ENCODE measurements at places on chromosomes 4 and X.

- no peak for DNase-seq
Measured at GRCh38 chr4:64713256-64713840, 304.1 kb upstream of the TECRL start.

- DNase-seq: no peak
Measured at GRCh38 chrX:53440101-53440500, 5.9 kb upstream of the HSD17B10 start.

DNA sequence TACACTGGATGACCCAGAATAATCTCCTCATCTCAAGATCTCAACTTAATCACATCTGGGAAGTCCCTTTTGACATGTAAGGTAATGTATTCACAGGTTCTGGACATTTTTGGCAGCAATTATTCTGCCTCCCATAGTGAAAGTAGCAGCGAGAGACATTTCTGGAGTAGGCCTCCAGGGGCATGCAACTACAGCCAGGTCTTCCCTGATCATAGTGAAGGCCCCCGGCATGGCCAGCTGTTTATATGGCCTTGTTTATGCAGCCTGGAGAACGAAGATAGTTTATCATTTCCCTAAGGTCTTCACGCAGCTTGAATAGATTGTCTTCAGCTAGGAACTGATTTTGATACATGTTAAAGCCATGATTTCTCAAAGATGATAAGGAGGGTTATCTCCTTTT is 139.9 kb downstream of the RNF150 start:
- DNase-seq: no peak

GRCh38 chr4:106851726-106852125 is 184.4 kb downstream of the DKK2 start:
- no peak for DNase-seq

- no peak for DNase-seq
Measured at GRCh38 chr4:122658818-122659295, 38.0 kb upstream of the IL21 start.

- no peak for DNase-seq
Measured at GRCh38 chrX:66005830-66006449, 33.9 kb downstream of the VSIG4 start.
